ENCODE measurements at places on chromosomes 1 and 21.

DNA sequence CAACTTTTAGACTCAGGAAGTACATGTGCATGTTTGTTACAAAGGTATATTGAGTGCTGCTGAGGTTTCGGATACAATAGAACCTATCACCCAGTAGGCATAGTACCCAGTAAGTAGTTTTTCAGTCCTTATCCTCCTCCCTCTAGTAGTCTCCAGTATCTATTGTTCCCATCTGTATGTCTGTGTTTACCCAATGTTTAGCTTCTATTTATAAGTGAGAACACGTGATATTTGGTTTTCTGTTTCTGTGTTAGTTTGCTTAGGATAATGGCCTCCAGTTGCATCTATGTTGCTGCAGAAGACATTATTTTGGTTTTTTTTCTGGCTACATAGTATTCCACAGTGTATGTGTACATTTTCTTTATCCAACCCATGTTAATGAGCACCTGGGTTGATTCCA, 47.2 kb upstream of the TSNAX start:
- no peak for DNase-seq

GRCh38 chr1:239606850-239607400, 220.6 kb downstream of the CHRM3 start:
- no peak for DNase-seq

DNA sequence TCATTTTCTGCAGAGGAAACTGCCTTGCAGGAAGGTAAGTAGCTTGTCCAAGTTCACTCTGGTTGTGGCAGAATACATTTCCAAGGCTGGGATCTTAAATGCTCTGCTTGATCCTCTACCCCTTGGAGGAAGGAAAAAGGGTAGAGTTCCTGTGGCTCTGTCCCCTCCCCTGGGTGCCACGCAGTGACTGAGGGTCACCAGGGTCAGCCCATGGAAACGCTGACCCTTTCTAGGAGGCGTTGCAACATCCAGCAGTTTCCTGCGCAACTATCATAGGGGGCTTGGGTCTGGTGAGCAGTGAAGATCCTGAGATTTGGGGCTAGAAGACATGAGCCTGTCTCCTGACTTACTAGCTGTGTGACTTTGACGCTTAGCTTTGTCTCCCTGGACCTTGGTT, 29.4 kb upstream of the EPS8L3 start:
- DNase-seq: no peak

- DNase-seq: no peak
These were observed 1.4 kb downstream of the PSEN2 start for GRCh38 chr1:226871636-226872327.

- DNase-seq: no peak
These were observed 150.1 kb upstream of the ZNF644 start for GRCh38 chr1:91171898-91172297.

DNA sequence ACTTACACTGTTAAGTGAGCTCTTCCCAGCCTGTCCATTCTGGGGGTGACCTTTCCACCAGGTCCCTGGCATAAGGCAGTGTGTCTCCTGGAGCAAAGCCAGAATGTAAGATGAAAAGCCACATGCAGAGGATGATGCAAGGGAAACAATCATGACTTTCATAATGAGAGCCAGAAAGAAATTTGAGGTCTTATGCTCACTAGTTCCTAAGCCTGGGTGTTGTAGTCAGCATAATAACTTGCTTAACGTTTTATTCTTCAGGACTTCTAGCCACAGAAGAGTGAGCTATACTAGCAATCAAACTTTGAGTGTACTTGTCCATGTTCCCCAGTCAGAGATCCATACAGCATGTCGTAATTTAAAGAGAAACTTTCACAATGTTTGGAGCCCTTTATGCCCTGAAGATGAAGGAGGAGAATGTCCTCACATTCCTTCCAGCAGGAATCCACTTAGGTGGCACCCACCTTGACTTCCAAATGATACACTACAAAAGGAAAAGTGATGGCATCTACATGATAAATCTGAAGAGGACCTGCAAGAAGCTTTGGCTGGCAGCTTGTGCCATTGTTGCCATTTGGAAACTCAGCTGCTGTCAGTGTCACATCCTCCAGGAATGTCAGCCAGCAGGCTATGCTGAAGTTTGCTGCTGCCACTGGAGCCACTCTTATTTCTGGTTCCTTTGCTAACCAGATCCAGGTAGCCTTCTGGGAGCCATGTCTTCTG, 60.5 kb upstream of the FOXD3 start:
- no peak for DNase-seq

GRCh38 chr1:29436181-29436785, 200.0 kb downstream of the PTPRU start:
- DNase-seq: no peak

- no peak for DNase-seq
These were observed 103.8 kb upstream of the CASZ1 start for GRCh38 chr1:10900251-10900651.

DNA sequence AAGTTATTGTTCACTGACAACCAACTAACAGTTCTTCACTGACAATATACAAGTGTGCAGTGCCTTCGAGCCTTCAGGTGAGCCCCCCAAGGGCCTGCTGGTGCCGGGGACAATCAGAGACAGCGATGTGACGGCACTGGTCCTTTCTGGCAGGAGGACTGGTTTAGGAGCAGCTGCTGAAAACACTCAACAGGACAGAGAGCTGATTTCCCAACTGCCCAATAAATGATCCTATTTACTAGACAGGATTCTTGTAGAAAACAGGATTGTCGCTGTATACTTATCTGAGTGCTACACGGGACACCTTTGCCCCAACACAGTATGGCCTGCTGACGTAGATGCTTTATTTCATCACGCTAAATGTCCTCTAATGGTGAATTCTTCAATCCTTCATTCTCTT, 65.4 kb downstream of the TP53BP2 start:
- no peak for DNase-seq

GRCh38 chr1:39866767-39867166, 16.5 kb downstream of the TRIT1 start:
- no peak for DNase-seq

- DNase-seq: no peak
These were observed 51.7 kb downstream of the SLC16A1 start for GRCh38 chr1:112904071-112904830.

DNA sequence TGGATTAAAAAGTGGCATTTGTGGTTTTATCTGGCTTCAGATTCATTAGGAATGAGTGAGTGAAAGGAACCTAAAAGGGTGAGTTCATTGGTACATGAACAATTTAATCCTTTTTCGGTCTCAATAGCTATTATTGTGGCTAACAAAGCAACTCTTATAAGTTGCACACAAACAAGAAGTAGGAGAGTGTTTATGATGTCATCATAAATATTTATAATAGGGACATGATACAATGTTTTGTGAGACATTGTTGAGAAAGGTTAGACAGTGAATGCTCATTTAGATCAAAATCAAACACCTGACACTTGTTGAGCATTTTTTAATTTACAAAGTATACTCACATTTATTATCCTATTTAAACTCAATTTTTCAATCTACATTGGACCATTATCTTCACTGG, 363.4 kb downstream of the PDE4B start:
- no peak for DNase-seq
